ENCODE measurements at places on chromosomes 3 and 15.

DNA sequence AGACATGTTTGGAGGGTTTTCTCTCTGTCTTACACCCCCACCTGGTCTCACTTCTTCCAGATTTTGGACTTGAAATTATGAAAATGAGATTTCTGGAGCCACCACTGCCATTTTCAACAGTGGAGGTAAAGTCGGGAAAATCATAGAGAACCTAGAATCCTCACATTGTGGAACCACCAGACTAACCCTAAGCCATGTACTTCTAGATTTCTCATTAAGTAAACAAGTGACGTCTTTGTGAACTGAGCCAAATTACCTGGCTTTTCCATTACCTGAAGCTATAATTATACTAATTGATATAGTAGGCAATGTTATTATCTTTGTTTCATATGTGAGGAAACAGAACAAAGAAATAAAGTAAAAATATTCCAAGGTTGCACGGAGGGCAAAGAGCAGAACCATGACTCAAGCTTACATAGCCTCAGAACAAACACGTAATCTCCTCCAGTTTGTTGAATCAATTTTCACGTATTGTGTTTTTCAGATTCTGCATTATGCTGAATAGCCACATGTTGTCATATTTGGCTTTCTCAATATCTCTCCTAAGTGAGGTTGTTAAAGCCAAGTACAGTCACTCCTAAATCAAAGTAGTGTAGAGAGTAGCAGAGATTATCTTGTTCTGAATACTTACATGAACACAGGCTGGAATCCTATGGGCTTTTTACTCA, 101.3 kb upstream of the CMC1 start:
- DNase-seq, result no peak

DNA sequence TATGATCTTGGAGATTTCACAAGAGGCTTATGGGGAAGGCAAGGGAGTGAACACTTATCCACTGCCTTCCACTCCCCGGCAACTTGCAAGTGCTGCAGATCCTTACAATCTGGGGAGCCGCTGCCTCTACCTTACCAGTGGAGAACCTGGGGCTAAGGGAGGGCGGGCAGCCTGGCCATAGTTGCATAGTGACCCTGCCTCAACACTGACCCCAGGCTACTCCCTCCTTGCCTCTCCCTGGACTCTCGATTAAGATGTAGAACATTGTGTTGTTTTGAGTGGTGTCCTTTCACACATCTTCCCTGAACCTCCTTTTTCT, 30.6 kb downstream of the SLC6A11 start:
- no peak for DNase-seq

DNA sequence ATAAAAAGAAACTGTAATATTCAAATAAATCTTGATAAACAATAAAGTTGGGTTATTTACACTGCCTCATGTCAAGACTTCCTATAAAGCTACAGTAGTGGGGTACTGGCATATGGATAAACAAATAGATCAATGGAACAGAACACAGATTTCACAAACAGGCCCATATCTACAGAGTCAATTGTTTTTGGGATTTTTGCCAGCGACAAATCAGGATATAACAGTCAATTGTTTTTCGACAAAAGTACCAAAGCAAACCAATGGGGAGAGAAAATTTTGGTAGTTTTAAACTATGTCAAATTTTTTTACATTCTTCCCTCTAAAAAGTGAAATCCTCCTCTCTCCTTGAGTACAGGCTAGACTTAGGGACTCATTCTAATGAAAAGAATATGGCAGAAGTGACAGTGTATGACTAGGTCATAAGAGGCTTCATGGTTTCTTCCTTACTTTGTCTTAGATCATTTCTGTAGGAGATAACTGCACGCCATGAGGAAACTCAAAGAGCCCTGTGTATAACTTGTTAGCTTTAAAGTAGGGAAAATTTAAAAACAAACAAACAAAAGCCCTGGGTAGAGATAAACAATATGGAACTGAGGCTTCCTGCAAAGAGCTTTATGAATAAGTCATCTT, 16.9 kb downstream of the IP6K1 start:
- DNase-seq, result no peak

GRCh38 chr3:71517271-71517791, 66.2 kb downstream of the FOXP1 start:
- DNase-seq, result no peak

GRCh38 chr3:191138937-191139336, 60.1 kb upstream of the OSTN start:
- DNase-seq, result no peak

DNA sequence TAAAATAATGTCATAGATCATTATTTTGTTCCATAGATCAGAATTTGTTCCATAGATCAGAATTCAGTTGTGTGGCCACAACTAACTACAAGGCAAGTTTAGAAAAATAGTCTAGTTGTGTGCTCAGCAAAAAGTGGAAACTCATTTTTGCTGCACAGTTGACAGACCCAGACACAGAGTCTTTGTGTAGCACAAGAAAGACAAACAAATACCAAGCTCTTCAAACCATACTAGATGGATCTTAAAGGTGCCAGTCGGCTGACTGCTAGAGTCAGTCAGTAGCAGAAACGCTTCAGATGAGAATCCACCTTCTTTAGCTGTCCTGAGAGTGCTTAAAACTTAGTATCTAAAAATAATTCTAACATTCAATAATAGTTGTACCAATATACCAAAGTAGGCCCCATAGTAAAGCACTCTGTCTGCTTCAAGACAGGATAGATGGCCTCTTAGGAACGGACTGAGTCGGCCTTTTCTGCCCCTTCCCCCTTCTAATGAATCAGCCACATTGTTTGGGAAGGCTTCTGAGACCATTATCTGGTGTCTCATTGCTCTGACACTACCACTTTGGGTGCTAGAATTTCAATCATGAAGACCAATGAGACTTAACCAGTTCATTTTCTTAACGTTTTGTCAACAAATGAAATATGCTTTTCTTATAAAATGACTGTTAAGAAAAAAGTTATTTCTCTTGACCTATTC, 27.7 kb upstream of the SLC4A7 start:
- DNase-seq, result no peak

DNA sequence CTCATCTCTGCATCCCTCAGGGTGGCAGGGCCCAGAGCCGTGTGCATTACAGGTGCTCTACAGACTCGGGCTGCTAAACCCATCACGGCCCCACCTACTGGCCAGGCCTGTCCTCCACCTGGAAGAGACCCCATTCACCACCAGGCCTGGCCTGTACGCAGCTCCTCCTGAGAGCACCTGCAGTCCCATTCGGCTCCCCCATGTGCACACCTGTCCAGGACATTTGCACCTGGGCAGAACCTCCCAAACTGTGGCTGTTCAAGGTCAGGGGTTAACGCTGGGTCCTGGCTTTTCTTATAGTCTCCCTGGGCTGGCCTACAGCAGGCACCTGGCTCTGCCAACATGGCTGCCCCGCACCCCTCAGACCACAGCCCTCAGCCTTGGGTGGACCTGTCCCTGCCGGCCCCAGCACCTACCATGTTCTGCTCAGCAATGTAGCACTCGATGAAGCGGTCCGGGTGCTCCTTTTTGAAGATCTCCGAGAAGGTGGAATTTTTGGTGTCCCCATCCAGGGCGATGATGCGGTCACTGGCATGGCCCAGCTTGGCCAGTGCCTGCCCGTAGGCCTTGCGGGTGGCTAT, 25.7 kb downstream of the TKT start:
- DNase-seq, result no peak

- DNase-seq, result peak; percentile 37
Observed at GRCh38 chr15:48352474-48353072, 21.3 kb downstream of the DUT start.

DNA sequence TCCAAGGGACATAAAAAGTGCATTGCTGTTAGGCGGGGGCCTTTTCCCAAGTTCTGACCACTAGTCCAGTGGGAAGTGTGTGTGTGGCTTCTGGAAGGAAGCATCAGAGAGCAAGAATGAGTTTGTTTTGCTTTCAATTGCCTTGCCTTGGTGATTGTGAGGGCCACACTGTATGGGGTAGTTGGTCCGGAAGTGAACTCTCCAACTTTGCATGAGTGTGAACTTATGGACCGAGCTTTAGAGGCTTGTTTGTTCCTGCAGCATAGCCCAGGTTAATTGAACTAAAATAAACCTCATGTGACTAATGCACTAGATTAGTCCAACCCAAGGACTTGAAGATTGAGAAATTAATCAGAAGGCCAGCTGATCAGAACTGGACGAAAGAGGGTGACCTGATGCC, 171.7 kb downstream of the NR2F2 start:
- DNase-seq, result no peak

GRCh38 chr3:176078906-176079305, 1118.4 kb downstream of the TBL1XR1 start:
- DNase-seq, result no peak

- DNase-seq, result no peak
Observed at GRCh38 chr3:4722103-4722502, 229.0 kb downstream of the ITPR1 start.

DNA sequence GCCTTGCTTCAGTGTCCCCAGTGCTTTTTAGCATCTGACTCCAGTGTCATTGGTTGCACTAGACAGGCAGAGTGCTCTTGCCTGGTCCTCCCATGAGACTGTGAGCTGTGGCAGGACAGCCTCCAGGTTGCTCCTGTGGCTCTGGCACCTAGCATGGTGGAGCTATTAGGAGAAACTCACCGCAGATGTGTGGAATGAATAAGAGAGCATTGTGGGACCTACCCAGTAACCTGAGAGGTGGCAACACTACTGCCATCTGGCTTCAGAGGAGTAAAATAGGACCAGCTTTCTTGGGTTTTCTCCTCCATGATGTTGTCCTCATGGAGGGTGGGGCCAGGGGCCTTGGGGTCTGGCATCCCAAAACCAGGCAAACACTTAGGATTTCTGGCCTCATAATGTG, 183.6 kb downstream of the EPHB1 start:
- no peak for DNase-seq

- DNase-seq, result no peak
Observed at GRCh38 chr3:83765956-83766355, 1192.8 kb upstream of the CADM2 start.

DNA sequence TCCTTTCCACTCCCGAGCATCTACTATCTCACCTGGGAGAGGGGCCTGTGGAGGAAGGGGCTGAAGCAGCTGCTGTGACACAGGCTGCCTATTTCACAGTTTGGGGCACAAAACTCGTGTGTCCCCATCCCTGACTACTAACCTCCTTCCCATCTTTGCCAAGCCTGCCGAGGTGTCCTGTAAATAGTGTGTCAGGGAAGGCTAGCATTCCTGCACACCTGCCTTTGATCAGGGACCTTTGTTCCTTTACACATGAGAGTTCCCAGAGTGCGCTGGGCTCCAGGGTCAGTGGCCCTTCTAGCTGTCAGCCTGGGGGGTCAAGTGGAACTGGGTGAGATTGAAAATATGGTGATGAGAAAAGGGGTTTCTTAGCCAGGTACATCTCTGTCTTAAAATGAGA, 13.0 kb upstream of the TF start:
- no peak for DNase-seq

GRCh38 chr3:194396859-194397756, 2.0 kb downstream of the GP5 start:
- no peak for DNase-seq

GRCh38 chr3:177519588-177519987, 322.3 kb upstream of the TBL1XR1 start:
- no peak for DNase-seq

- DNase-seq, result no peak
Observed at GRCh38 chr3:81602781-81603180, 158.7 kb downstream of the GBE1 start.

- DNase-seq, result no peak
Observed at GRCh38 chr3:41638381-41638780, 323.5 kb downstream of the ULK4 start.

GRCh38 chr3:51830345-51830744, 31.1 kb upstream of the IQCF2 start:
- no peak for DNase-seq

- no peak for DNase-seq
Observed at GRCh38 chr3:152104847-152105415, 163.8 kb upstream of the MBNL1 start.

GRCh38 chr15:77607111-77607893, 25.4 kb downstream of the LINGO1 start:
- DNase-seq, result no peak

GRCh38 chr15:51111061-51111460, 16.4 kb upstream of the TNFAIP8L3 start:
- DNase-seq, result no peak

DNA sequence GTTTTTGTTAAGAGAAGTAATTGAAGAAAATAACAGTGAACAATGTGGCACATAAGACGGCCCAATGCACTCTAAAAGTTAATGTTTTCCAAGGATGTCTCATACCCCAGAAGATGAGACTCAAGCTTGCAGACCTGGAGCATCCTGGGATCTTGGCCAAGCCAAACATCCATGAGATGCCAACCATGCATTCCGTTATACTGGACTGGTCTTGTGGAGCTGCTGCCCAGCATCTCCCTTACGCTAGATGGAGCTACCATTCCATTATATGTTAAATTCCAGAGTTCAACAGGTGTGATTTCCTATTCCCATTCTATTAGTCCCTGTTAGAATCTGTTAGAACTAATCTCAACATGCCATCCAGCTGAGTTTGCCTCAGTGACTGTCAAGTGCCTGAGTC, 181.8 kb downstream of the PDCD6IP start:
- no peak for DNase-seq

GRCh38 chr3:42412526-42413155, 2.2 kb upstream of the LYZL4 start:
- DNase-seq, result no peak

DNA sequence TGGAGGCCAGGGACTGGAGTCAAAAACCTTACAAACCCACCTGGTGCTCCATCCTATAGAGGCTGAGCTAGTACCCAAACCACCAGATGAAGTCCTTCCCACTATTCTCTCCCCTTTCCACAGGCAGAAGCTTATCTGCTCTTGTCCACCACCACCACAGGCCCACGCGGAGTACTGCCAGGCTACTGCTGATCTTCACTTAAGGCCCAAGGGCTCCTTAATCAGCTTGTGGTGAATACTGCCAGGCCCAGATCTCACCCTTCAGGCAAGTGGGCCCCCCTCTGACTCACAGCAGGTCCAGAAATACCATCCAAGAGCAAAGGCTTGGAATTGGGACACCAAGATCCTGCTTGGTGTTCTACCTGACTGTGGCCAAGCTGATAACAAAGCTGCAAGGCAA, 598.1 kb upstream of the CBLB start:
- no peak for DNase-seq

DNA sequence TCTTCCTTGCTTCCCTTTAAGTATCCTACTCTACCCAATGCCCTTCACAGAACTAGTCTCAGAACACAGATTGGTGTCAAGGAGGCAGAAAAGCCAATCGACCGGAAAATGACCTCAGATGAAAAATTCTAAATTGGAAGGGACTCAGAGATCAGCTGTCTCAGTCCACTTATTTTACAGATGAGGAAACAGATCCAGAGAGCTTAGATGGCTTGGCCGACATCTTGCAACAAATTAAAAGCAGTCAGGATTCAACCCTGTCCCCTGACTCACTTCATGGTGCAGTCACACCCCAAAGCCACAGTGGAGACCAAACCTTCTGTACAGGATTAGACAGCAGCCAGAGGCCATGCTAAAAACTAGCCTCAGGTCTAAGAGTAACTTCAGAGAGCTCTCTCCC, 169.3 kb upstream of the BHLHE40 start:
- DNase-seq, result no peak
